ENCODE measurements at places on chromosomes 3 and 15.

- DNase-seq = no peak
Observed at GRCh38 chr3:66031102-66031698, 7.5 kb downstream of the MAGI1 start.

DNA sequence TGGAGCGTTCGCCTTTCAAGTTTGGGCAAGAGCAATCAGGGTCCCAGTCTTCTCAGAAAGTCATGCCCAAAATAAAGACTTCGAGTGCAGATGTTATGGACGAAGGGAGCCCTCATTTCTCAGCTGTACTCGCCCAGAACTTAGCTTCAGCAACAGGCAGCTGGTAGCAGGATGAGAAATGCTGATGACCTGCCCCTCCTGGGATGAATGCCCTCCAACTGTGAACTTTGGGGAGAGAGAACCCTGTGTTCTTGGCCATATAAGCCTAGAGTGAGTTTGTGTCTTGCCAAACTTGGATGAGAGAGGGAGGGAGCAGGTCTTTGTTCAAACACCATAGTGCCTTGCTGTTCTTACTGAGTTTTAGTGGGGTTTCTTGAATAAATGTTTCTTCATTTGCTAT lies 400.3 kb downstream of the LRTM1 start:
- DNase-seq = no peak

- DNase-seq = no peak
Observed at GRCh38 chr3:159548675-159549335, 439.8 kb upstream of the IL12A start.

GRCh38 chr3:71874618-71875017 lies 89.7 kb upstream of the PROK2 start:
- no peak for DNase-seq

GRCh38 chr3:165895919-165896318 lies 58.7 kb upstream of the BCHE start:
- no peak for DNase-seq

DNA sequence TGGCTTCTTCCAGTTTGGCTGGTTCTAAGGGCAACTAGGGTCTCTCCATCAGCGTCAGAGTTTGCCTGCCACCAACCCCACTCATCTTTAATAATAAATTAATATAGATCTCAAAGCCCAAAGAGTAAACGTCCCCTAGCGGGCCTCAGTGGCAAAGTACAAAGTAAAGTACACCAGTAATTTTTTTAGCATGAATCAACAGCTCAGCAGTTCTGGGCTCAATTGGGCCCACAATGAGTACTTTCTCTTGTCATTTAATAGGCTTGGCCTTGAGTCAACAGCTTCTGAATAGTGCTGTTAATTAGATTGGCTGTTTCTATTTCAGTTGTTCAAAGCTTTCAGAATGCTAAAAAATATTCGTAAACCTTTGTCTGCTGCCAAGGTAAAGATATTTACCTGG lies 89.0 kb upstream of the PFN2 start:
- no peak for DNase-seq

GRCh38 chr15:96416934-96417759 lies 86.6 kb downstream of the NR2F2 start:
- DNase-seq = no peak

DNA sequence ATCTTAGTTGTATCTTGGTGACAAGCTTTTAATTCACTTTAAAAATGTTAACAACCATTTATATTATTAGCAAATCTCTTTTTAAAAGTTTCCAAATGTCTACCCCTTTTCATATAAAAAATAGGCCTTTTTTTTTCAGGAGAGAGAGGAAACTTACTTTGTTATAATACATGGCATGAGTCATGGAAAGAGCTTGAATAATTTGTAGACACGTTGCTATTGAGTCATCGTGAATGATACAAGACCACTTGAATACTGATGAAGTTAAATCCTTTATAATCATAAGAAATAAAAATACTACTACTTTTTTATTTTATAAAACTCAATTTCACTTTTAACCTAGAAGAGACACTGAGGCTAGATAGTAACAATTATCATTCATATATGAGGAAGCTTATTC lies 70.3 kb upstream of the BBX start:
- DNase-seq = no peak

DNA sequence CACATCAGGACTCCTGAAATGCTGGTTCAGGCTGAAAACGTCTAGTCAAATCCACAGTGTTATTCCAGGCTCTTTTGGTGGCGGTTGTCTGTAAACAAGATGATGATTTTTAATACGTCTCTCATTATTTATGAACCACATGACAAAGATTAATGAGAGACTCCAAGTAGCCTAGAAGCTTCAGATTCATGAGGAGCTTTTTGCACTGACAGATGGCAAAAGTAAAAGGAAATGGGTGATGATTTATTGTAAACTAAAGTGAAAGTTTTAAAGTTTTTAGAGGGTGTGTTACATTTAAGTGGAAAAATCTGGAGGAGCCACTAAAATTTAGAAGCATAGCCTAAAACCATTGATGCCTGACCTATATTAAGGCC lies 77.0 kb downstream of the BBX start:
- DNase-seq = no peak

- DNase-seq = no peak
Observed at GRCh38 chr3:98596541-98597500, 3.4 kb upstream of the CPOX start.

GRCh38 chr15:80953953-80954778 lies 35.5 kb downstream of the MESD start:
- no peak for DNase-seq

DNA sequence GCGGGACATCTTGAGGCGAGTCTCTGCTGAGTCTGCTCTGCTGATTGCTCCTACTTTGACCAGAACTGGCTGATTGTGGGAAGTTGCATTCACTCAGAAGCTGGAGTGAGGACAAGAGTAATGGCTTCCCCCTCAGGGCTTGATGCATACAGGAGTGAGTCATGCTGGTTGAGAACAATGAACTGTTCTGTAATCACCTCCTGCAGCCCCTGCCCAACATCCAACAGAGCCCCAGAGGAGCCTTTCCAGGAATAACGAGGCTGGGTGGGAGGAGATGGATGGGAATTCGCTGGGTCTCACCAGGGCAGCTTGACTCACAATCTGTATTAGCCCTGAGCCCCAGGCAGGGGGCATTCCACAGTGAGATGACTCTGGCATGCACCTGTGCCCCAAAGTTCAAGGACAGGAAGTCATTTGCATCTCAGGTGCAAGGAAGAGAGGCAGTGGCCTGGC lies 85.0 kb downstream of the RAB11A start:
- no peak for DNase-seq

DNA sequence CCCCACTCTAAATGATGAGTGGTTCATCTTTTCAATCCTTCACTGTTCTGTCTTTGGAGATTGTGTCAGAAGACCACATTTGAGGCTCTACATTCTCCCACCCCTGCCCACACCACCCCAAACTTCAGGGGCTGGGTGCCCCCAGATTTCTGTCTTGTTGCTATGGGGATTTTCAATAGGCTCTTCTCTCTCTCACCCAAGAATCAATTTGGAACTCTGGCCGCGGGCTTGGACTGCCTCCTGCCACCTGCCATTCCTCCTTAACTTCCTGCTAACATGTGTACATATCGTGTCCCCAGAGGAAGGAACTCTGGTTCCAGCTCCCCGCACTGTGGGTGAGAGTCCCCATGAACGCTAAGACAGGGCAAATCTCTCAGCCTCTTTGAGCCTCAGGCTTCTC lies 67.4 kb upstream of the LARS2 start:
- DNase-seq = no peak

DNA sequence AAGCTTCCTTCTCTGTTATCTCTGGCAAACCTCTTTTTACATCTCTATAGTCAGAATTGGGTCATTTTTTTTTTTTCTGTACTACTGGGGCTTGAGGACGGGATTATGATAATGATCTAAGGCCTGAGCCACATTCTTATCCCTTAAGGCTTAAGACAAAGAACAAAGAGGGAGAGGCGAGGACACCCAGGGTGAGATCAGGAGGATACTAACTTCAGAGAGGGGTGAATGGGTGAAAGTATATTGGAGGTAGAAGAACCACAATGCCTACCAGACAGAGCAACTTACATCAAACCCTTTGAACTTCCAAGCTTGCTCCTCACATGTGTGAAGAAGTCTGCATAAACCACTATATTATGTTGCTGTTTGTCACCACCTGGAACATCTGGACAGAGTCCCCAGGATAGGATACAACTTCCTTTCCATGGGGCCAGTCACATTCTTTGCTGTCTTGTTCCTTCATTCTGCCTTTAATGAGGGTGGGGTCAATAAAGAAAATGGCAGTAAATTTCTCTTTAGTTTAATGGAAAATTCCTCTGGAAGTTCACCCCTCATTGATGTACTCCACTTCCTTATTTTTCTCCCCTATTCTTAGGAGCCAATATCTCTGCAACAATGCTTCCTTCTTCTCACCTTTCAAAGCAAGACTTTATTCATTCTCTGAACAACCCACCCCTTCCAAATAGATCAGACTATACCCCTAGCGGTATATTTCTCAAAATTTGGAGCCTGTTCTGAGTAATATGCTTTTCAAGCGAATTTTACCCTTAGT lies 9.1 kb upstream of the PDCD6IP start:
- no peak for DNase-seq

GRCh38 chr15:64542091-64542490 lies 81.7 kb downstream of the ZNF609 start:
- DNase-seq = no peak

GRCh38 chr3:134300520-134300919 lies 49.9 kb upstream of the RYK start:
- DNase-seq = no peak

- DNase-seq = no peak
Observed at GRCh38 chr3:11164607-11165006, 10.3 kb downstream of the HRH1 start.

- DNase-seq = no peak
Observed at GRCh38 chr3:106860182-106860581, 517.1 kb upstream of the CCDC54 start.

DNA sequence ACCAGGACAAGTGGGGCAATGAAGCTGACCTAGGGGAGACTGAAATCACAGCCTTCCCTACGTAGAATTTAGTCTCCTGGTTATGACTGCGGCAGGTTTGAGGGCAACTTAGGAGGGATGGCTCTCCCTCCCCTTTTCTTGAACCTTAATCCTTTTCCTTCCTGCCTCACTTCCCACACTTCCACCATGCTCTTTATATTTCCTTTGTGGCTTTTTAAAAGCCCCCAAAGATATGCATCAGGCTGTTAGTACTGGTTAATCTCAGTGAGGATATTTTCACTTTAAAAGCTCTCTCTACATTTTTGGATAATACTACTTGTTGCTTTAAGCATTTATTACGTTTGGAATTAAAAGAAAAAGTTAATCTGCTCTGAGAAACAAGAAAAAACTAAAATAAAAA lies 339.2 kb downstream of the SOX2 start:
- no peak for DNase-seq

GRCh38 chr15:65333148-65333820 lies 28.8 kb downstream of the RNU5B-1 start:
- DNase-seq = no peak

DNA sequence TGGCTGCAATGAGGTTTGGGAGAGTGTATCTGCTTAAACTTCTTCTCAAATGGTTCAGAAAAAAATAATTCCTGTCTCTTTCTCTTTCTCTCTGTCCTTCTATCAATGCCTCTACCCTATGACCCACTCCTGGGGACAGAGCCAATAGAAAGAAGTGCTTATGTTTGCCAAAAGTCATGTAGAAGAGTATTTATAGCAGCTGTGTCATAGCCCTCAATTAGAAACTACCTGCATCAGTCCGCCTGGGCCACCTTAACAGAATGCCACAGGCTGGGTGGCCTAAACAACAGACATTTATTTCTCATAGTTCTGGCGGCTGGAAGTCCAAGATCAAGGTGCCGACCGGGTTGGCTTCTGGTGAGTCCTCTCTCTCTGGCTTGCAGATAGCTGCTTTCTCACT lies 92.5 kb downstream of the HMG20A start:
- DNase-seq = no peak

- no peak for DNase-seq
Observed at GRCh38 chr3:84820906-84821305, 137.9 kb upstream of the CADM2 start.

GRCh38 chr3:63642488-63642887 lies 10.0 kb upstream of the SNTN start:
- no peak for DNase-seq

DNA sequence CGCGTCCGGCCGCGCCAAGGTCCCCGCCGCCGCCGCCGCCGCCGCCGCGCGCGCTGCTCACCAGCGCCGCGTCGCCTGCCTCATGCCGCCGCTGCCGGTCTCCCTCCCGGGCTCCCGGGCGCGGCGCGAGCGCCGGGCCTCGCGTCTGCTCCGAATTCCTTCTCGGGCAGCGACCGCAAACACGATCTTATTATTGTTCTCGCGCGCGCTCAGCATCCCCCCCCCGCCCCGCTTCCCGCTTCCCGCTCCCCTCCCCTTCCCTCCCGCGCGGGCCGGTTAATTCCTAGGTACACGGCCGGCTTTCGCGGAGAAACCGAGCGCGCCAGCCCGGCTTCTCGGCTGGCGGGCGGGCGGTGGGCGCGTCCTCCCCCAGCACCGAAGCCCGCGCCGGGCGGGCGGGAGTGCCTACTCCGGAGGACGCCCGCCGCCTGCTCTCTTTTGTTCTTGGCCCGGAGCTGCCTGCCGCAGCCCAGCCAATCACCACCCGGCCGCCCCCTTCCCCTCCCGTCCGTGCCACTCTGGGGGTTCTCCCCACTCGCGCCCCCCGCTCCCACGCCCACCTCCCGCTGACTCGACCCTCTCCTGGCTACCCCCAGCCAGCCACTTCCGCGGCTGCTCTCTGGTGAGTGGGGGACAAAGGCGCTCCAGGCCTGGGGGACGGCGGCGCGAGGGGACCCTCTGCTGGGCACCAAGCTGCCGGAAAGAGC lies at the start of gene HDGFL3:
Gene HDGFL3 (minus strand): TSS at position 164 of the 707 bp plus-strand sequence. CDS start 409 bp downstream, outside the sequence.
- DNase-seq = peak; percentile 24

- no peak for DNase-seq
Observed at GRCh38 chr3:139434764-139435307, 41.5 kb downstream of the RBP2 start.

DNA sequence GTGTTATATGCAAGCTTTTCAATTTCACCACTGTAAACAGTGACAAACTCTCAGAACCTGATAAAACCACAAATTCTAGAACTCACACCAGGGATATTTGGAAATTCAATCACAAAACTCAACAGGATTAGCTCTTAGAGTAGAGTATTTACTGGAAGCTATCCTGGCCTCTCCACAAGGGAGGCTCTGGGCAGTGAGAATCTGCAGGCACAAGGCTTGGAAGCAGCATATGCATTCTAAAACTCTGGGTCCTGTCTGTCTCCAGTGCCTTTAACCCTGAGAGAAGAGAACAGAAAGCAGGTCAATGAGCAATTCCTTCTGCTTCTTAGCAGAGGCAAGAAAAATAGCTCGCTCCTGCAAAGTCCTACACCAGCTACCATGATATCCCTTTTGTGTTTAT lies 23.4 kb downstream of the PLSCR4 start:
- DNase-seq = no peak

GRCh38 chr3:51710631-51711351 lies 3.9 kb downstream of the GRM2 start:
- peak; percentile 11 for DNase-seq

DNA sequence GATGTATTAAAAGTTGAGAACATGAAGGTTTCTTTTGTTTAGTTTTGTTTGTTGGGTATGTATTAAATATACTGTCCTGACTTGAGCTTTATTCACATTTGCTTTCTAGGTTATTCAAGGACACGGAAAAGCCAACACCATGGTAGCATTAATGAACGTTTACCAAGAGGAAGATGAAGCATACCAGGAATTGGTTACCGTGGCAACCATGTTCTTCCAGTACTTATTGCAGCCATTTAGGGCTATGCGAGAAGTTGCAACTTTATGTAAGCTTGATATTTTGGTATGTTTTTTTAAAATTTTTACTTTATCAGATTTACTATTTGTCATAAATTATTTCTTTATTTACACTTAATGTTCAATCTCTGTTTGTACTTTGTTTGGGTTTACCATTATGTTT lies 3.6 kb downstream of the WHAMM start:
- no peak for DNase-seq

- no peak for DNase-seq
Observed at GRCh38 chr3:88462230-88462629, 312.5 kb downstream of the C3orf38 start.
